Naive thymus-derived CD8-positive, alpha-beta T cell (primary cell): ENCODE measurements at places on chromosomes 4 and X.

DNA sequence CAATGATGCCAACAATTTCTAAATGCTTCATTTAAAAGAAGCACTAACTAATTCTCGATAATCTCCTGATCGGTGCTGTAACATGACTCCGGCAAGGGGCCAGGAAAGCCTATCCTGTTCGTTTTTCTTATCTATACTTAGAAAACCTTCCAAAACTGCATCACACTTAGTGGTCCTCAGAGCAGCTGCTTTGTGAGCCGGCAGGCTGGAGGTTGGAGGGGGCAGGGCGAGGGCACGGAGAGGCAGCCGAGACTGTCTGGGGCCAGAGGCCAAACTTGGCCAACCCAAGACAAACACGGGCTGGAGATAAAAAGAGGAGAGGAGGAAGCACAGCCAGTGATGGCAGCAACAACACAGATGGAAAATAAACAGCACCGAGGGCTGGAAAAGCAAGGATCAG lies 455.7 kb downstream of the BCOR start:
- no peaks in the 10 kb centered on the region for H3K36me3 ChIP-seq
- H3K27ac ChIP-seq = no peak overlapping the region
- H3K27me3 ChIP-seq = no peaks in the 10 kb centered on the region

DNA sequence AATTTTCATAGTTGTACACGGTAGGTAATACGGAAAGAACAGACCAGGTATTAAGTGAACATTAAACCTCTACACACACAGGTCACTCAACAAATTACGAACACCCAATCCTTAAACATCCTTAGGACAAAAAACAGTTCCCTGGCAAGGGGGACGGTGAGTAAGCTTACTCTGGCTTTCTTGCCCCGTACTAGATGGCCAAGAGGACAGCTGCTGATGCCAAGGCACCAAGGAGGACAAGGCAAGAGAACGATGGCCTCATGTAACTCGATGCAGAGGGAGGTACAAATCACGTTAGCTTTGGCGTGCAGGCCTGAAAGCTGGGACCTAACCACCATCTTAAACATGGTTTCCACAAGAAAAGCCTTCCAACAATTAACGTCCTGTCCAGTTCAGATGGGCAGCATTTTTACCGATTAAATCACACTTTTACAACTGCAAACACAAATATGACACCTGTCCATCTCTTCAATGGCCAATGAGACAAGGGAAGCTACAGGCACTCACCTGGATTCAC lies 23.7 kb downstream of the FAT1 start:
- DNase-seq = no peak
- H3K36me3 ChIP-seq = no peaks in the 10 kb centered on the region

DNA sequence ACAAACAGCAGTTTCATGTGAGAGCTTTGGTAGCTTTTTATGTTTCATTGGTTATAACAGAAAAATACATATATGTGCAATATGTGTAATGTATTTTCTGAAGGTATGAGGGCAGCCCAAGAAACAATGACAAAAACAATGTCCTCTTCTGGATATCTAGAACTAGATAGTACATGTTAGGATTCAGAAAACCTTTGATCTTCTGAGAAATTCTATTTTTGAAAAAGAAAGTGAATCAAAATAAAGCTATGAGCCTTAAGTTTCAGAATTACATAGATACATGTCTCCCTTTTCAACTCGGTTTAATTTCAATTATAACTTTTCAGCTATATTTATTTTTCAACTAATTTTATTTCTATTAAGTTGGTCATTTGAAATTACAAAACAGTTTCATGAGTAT lies 131.9 kb downstream of the REELD1 start:
- no peak overlapping the region for H3K27ac ChIP-seq
- no peaks in the 10 kb centered on the region for H3K27me3 ChIP-seq
- H3K4me3 ChIP-seq = no peak overlapping the region
- no peak for DNase-seq
- H3K36me3 ChIP-seq = no peaks in the 10 kb centered on the region
- peaks cover 6% of the 10 kb centered on the region for H3K4me1 ChIP-seq

DNA sequence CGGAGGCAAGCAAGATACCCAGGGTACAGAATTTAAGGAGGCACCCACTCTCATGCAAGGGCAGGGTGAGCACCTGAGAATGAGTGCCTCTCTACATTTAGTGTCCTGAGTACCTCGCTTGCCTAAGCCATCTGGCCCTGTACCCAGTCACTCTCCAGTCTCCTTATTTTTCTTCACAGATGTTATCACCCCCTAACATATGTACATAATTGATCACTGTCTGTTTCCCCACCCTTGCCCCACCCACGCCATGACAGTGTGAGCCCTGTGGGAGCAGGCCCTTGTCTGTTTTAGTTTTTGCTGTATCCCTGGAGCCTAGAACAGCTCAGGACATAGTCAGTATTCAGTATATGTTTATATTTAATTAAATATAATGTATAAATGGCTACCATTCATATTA lies 113.6 kb downstream of the SPRY1 start:
- no peaks in the 10 kb centered on the region for H3K27me3 ChIP-seq
- H3K4me3 ChIP-seq = no peak overlapping the region
- no peaks in the 10 kb centered on the region for H3K36me3 ChIP-seq
- no peak overlapping the region for H3K27ac ChIP-seq
- H3K4me1 ChIP-seq = peaks cover 7% of the 10 kb centered on the region

GRCh38 chrX:1506916-1507315 lies 30.1 kb downstream of the P2RY8 start:
- H3K27ac ChIP-seq = peak overlapping the region; percentile 61
- peaks cover 20% of the 10 kb centered on the region for H3K4me1 ChIP-seq
- H3K36me3 ChIP-seq = peaks cover 16% of the 10 kb centered on the region
- no peak for DNase-seq
- no peak overlapping the region for H3K4me3 ChIP-seq
- no peaks in the 10 kb centered on the region for H3K27me3 ChIP-seq

- no peak overlapping the region for H3K27ac ChIP-seq
- no peaks in the 10 kb centered on the region for H3K4me1 ChIP-seq
- no peaks in the 10 kb centered on the region for H3K27me3 ChIP-seq
- no peak for DNase-seq
- H3K36me3 ChIP-seq = no peaks in the 10 kb centered on the region
Measured at GRCh38 chr4:156132196-156132595, 178.5 kb upstream of the CTSO start.

- no peak overlapping the region for H3K27ac ChIP-seq
- peaks cover 3% of the 10 kb centered on the region for H3K27me3 ChIP-seq
- no peak for DNase-seq
- H3K36me3 ChIP-seq = no peaks in the 10 kb centered on the region
- no peaks in the 10 kb centered on the region for H3K4me1 ChIP-seq
- H3K4me3 ChIP-seq = no peak overlapping the region
Measured at GRCh38 chr4:114701491-114701890, 102.9 kb downstream of the UGT8 start.

DNA sequence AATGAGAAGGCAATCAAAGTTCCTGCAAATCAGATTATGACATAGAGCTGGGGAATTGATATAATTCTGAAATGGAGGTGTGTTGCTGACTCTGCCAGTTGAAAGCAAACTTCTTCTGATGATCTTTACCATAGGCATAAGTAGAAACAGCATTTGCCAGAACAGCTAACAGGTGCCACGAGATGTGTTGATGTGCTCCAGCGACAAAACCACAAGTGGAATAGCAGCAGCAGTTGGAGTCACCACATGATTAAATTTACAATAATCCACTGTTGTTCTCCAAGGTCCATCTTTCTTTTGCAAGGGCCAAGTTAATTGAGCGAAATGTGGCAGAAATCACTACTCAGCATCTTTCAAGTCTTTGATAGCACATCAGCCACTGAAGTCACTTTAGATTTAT lies 3.7 kb upstream of the OSTC start:
- no peak overlapping the region for H3K27ac ChIP-seq
- DNase-seq = no peak
- no peak overlapping the region for H3K4me3 ChIP-seq
- no peaks in the 10 kb centered on the region for H3K27me3 ChIP-seq

GRCh38 chrX:17792826-17793225 lies 55.5 kb downstream of the SCML1 start:
- H3K4me1 ChIP-seq = peaks cover 14% of the 10 kb centered on the region
- H3K4me3 ChIP-seq = no peak overlapping the region
- no peak for DNase-seq
- no peaks in the 10 kb centered on the region for H3K27me3 ChIP-seq

DNA sequence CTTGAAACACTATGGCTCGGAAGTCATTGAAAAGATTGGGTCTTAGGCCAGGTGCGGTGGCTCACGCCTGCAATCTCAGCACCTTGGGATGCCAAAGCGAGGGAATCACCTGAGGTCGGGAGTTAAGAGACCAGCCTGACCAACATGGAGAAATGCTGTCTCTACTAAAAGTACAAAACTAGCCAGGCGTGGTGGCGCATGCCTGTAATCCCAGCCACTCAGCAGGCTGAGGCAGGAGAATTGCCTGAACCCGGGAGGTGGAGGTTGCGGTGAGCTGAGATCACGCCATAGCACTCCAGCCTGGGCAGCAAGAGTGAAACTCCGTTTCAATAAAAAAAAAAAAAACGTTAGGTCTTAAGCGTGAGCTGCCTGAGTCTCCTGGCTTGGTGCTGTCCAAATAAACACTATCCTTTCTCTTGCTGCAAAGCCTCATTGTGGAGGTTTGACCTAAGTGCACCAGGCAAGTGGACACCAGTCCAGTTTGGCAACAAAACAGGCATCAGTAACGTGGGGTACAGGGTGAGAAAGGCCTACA lies 185.9 kb downstream of the DHRSX start:
- H3K27ac ChIP-seq = no peak overlapping the region
- no peaks in the 10 kb centered on the region for H3K27me3 ChIP-seq
- no peak for DNase-seq
- peaks cover 23% of the 10 kb centered on the region for H3K36me3 ChIP-seq
- H3K4me3 ChIP-seq = no peak overlapping the region
- H3K4me1 ChIP-seq = no peaks in the 10 kb centered on the region

DNA sequence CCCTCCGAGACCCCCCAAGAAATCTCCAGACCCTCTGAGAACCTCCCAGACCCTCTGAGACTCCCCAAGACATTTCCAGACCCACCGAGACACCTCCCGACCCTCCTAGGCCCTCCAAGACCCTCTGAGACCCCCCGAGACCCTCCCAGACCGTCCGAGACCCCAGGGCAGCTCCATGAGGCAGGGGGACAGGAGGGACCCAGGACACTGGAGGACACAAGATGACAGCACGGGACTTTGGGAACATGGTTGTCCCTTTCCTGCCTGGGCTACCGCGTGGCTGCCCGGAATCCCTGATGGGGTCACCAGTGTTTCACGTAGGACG lies 10.3 kb downstream of the CTBP1 start:
- H3K27me3 ChIP-seq = no peaks in the 10 kb centered on the region
- no peak for DNase-seq
- peaks cover 51% of the 10 kb centered on the region for H3K36me3 ChIP-seq
- no peak overlapping the region for H3K4me3 ChIP-seq
- no peak overlapping the region for H3K27ac ChIP-seq
- H3K4me1 ChIP-seq = peaks cover 39% of the 10 kb centered on the region

GRCh38 chrX:76657499-76657898 lies 230.0 kb downstream of the MAGEE1 start:
- no peaks in the 10 kb centered on the region for H3K36me3 ChIP-seq
- no peak for DNase-seq
- no peaks in the 10 kb centered on the region for H3K4me1 ChIP-seq
- no peak overlapping the region for H3K27ac ChIP-seq

GRCh38 chrX:108347800-108348199 lies 90.4 kb downstream of the COL4A6 start:
- no peaks in the 10 kb centered on the region for H3K4me1 ChIP-seq
- H3K36me3 ChIP-seq = no peaks in the 10 kb centered on the region
- H3K4me3 ChIP-seq = no peak overlapping the region
- no peaks in the 10 kb centered on the region for H3K27me3 ChIP-seq

DNA sequence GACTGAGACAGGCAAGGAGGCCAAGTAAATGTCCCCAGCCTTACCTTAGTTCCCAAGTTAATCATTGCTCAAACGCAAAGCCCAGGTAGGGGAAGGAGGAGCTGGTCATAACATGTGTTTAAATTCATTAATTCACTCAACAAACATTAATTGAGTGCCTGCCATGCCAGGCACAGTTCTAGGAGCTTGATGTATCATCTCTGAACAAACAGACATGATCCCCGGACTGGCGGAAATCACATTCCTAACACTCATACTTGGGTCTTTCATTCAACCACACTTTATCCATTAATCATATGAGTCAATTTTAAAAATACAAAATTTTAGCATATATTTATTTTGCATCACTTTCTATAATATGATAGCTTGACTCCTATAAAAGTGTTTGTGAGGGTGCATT lies 335.3 kb upstream of the NOCT start:
- no peaks in the 10 kb centered on the region for H3K4me1 ChIP-seq
- H3K36me3 ChIP-seq = no peaks in the 10 kb centered on the region
- no peak overlapping the region for H3K27ac ChIP-seq
- no peak for DNase-seq
- no peak overlapping the region for H3K4me3 ChIP-seq
- H3K27me3 ChIP-seq = peaks cover 27% of the 10 kb centered on the region

GRCh38 chr4:139622901-139623381 lies 42.7 kb upstream of the MGST2 start:
- no peak overlapping the region for H3K4me3 ChIP-seq
- no peak overlapping the region for H3K27ac ChIP-seq
- no peak for DNase-seq

- H3K36me3 ChIP-seq = no peaks in the 10 kb centered on the region
- H3K27ac ChIP-seq = no peak overlapping the region
- no peak overlapping the region for H3K4me3 ChIP-seq
- H3K27me3 ChIP-seq = peaks cover 2% of the 10 kb centered on the region
- DNase-seq = no peak
Measured at GRCh38 chrX:68658530-68658929, 11.1 kb downstream of the STARD8 start.

- H3K36me3 ChIP-seq = no peaks in the 10 kb centered on the region
- H3K4me1 ChIP-seq = peaks cover 2% of the 10 kb centered on the region
- H3K27ac ChIP-seq = no peak overlapping the region
- H3K4me3 ChIP-seq = no peak overlapping the region
- no peak for DNase-seq
Measured at GRCh38 chrX:39788521-39788920, 309.2 kb downstream of the BCOR start.

DNA sequence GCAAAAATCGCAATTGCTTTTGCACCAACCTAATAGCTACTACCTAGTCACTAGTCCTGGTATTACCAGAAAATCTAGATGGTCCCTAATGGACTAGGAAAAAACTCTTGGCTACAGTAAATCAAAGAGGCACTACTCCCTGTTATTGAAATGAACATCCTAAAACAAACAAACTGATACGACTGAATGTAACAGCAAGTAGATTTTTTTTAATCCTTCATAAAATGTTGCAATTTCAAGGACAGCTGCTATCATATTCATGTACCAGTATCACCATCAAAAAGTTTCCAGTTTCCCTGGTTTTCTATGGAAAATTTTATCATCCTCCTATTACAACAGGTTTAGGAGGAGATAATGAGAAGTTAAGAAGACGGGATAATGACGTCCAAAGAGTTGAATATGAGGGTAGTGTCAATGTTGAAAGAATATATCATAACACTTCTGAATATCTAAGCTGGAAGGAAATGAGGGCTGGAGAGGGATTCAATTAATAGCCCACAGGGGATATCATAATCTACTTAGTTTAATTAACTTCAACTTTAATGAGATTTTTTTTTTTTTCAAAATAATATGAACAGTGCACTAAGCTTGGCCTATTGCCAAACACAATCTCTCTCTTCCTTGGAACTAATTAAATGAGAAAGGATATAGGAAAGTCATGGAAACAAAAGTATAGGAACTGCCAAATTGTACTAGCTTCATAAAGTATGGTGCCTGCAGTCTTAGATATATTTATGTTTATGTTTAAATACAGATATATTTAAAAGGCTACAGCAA lies 94.8 kb upstream of the SMIM10 start:
- no peak for DNase-seq
- no peaks in the 10 kb centered on the region for H3K27me3 ChIP-seq
- no peaks in the 10 kb centered on the region for H3K4me1 ChIP-seq
- H3K27ac ChIP-seq = no peak overlapping the region
- no peak overlapping the region for H3K4me3 ChIP-seq

- no peak for DNase-seq
- H3K4me1 ChIP-seq = peaks cover 53% of the 10 kb centered on the region
- no peak overlapping the region for H3K4me3 ChIP-seq
- no peak overlapping the region for H3K27ac ChIP-seq
- H3K36me3 ChIP-seq = peaks cover 6% of the 10 kb centered on the region
Measured at GRCh38 chr4:39713691-39714090, 15.8 kb downstream of the UBE2K start.
